ENCODE measurements at places on chromosomes 16 and 17. TPM values are rescaled to one million over a fixed set of nuclear protein-coding genes. Genes with fewer than 3 reads are reported as not detected.

The HOXB1 gene
- not detected for total RNA-seq

The SHISA9 gene
- 0.19 TPM for total RNA-seq

The ARRB2 gene
- 164 TPM for total RNA-seq

The MT3 gene
- total RNA-seq = not detected

The OGFOD3 gene
- 35.0 TPM for total RNA-seq

The GAS2L2 gene
- 0.17 TPM for total RNA-seq

Measured in B cell (primary cell).